NCI-H1930 (cell line): ENCODE measurements at places on chromosomes 5 and 9.

- no peak for DNase-seq
Measured at GRCh38 chr5:10618311-10618710, 54.4 kb downstream of the ANKRD33B start.

DNA sequence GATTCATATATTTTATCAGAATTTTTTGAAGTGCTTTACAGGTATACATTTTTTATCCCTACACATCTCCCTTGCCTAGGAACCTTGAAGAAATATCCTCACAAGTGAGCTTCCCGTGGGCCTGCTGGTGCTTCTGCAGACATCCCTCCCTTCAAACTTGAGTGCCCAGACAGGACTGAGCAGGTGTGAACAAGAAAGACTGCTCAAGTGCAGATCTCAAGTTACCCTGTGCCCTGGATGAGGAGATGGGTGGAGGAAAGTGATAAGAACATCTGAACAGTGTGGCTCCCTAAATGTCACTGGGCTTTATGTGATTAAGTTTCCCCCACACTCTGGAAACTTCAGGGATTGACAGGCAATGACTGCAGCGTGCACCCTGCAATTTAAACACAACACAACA, 209.8 kb downstream of the TLE1 start:
- DNase-seq = no peak

DNA sequence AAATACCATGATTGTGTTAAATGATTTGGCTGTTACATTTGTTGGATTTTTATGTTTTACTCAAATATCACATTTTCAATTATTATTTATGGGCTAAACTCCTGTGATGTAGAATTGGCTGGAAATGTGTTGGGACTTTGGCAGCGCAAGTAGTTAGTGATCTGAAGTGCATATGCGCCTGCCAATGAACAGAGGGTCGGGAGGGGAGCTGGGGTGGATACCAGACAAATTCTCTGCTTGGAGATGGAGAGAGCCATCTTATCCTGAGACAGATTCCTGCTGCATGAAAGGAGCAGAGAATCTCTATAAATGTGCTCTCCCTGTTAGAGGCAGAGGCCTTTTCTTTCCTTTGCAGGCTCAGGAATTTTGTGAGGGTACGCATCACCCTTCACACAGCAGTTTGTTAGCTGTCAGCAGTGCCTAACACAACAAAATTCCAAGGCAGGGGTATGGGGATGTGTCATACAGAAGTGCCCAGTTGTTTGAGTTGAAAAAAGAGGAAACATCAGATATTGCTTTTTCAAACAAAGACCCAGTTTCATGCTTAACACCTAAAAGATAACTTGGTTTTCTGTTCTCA, 489.1 kb downstream of the CSNK1G3 start:
- DNase-seq = no peak

DNA sequence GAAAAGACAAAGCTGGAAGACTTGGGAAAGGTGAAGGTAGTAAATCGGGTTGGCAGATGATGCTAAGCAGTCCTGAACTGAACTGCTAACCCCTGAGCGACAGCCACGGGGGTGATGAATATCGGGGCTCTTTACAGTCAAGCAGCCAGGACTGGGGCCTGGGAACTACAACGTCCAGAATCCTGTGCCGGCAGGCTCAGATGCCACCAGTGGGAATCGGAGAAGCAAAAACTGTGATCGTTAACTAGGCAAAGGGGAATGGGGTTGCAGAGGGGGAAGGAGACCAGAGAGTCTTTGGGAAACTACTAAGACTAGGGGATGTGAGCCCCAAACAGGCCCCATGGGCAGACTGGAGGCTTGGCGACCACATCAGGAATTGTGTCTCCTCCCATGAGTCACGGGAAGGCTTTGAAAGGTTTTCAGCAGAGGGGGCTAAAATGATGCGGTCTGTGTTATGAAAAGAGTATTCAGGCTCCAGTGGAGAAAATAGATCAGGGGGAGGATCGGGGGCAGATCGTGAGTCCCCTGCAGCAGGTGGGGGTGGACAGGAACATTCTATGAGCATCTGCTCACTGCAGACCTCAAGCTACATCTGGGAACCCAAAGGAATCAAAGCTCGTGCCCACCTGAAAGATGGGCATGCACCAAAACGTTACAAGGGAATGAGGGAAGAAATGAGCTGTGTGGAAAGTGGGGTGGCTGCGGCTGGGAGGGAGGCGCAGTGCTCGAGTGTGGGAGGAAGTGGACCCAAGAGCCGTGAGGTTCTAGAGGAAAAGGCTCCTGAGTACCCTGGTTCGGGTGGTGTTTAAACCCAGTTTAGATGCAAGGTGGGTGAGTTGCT, 53.8 kb downstream of the HRH2 start:
- DNase-seq = no peak

GRCh38 chr5:1651250-1651649, 127.5 kb upstream of the LPCAT1 start:
- DNase-seq = no peak

- DNase-seq = no peak
Measured at GRCh38 chr5:127375544-127376091, 85.0 kb downstream of the MEGF10 start.

DNA sequence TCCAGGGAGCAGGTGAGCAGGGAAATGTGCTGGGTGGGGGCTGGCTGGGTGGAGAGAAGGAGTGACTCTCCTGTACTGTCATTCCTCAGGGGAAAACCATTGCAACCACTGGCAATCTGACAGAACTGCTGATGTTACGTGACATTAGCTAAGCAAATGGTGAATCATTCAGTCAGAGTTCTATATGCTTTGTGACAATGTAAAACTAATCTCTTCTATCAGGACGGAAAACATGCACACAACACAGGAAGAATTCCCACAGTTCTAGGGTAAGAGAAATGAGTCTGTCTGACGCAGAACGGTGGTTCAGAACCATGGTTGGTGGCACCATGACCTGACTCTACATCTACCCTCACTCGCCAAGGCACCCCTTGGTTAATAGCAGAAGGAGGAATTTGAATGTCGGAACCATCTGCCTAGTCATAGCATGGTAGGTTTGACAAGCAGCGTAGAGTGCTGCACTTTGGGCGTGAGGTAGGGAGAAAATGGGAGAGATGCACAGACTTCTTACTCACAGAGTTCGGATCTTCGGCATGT, 243.6 kb upstream of the PANK3 start:
- DNase-seq = no peak

- no peak for DNase-seq
Measured at GRCh38 chr5:170256571-170256970, 23.8 kb downstream of the C5orf58 start.
